ENCODE measurements at places on chromosomes 3 and 15.

DNA sequence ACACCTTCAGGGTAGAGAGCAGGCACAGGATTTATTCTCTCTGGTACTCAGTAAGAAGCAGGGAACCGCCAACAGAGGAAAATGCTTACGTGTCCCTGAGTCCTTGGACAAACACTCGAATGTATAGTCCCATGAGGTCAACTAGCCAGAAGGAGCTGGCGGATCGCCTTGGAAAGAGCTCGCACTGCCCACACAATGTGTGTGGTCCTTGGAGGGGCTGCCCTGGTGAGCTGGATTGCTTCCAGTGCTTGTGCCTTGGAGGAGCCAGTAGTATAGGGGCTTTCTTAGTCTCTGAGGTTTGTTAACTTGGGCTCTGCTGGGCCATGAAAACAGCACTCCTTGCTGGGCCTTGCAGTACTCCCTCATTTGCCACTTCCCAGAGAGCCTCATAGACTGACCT lies 40.7 kb upstream of the VILL start:
- no peak for DNase-seq

- peak; percentile 88 for DNase-seq
Measured at GRCh38 chr15:20356444-20356910, 185.1 kb downstream of the GOLGA6L6 start.

- DNase-seq = no peak
Measured at GRCh38 chr3:33833408-33834095, 35.1 kb downstream of the PDCD6IP start.

DNA sequence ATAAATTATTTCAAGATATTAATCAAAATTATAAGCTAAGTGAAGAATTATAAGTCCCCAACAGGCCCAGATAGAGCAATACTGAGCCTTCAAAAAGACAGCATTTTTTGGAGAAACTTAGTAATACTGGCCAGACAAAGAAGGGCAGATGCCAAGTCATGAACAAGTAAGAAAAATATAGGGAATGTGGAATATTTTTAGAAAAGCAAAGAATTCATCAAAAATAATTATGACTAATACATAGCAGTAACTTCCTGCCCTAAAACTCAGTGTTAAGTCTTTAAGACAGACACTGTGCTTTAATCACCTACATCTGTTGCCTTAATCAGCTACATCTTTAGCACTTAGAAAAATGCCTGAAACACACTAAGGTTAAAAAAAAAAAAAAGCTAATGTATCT lies 31.2 kb downstream of the DPH6 start:
- no peak for DNase-seq

- DNase-seq = no peak
Measured at GRCh38 chr3:134317106-134317947, 56.9 kb downstream of the AMOTL2 start.

DNA sequence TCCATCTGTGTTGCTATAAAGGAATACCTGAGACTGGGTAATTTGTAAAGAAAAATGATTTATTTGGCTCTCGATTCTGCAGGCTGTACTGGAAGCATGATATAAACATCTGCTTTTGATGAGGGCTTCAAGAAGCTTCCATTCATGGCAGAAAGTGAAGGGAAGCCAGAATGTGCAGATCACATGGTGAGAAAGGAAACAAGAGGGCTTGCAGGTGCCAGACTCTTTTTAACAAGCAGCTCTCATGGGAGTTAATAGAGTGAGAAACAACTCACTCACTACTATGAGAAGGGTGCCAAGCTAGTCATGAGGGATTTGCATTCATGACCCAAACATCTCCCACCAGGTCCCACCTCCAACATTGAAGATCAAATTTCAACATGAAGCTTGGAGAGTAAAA lies 247.2 kb downstream of the ZIC4 start:
- no peak for DNase-seq

GRCh38 chr3:100715176-100715575 lies 5.9 kb downstream of the TFG start:
- no peak for DNase-seq

- no peak for DNase-seq
Measured at GRCh38 chr15:31444844-31445243, 118.2 kb downstream of the KLF13 start.

- no peak for DNase-seq
Measured at GRCh38 chr3:132964266-132964665, 73.9 kb upstream of the TMEM108 start.

DNA sequence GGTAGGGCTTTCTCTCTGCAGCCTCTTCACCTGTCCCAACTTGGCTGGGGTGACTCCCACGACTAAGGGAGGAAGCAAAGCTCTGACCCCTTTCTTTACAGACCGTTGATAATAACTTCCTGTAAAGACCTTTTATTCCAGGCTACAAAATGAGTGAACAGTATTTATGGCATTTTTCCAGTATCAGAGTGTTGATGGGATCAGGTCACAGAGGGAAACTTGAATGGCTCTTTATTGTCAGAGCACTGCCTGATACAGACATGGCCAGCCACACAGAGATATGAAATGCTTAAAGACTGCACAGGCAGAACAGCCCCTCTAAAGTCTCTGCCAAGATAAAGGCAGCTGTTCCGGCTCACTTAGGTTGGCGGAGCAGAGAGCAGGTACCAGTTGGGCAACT lies 1033.9 kb upstream of the NR2F2 start:
- no peak for DNase-seq

GRCh38 chr15:83898361-83898760 lies 244.4 kb downstream of the ADAMTSL3 start:
- no peak for DNase-seq

DNA sequence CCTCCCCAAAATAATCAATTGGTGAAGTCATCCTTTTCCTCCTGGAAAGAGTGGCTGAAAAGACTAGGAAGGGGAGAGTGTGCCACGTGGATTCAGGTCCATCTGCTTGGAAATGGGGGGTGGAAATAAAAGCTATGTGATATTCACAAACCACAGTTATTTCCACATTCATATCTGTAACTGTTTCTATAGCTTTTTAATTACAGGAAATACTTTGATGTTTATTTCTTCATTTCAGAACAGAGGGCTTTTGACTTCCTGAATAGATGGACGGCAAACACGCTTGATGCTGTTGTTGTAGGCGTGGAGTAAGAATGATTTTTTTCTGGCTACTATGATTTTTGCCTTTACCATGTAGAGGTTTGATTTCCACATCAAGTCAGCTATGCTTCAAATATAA lies 10.1 kb downstream of the AADACL2 start:
- no peak for DNase-seq

GRCh38 chr3:42728056-42728455 lies 25.5 kb upstream of the HHATL start:
- no peak for DNase-seq

DNA sequence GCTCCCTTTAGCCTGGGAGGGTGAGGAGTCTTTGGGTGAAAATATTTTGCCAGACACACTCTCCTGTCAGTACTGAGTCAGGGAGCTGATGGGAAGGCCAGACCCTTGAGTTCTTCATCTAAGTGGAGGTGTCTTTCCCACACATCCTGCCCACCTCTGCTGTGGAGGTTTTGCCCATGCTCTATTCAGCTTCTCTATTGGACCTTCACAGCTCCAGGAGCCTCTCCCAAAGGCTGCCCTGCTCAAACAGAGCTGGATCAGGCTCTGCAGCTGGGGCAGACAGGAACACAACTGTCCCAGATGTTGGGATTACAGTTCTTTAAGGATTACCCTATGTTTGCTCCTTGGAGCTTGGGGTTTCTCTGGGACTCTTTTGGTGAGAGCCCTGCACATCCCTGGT lies 77.9 kb downstream of the SPSB4 start:
- no peak for DNase-seq

- peak; percentile 46 for DNase-seq
Measured at GRCh38 chr15:91942720-91943394, 89.3 kb downstream of the SLCO3A1 start.

DNA sequence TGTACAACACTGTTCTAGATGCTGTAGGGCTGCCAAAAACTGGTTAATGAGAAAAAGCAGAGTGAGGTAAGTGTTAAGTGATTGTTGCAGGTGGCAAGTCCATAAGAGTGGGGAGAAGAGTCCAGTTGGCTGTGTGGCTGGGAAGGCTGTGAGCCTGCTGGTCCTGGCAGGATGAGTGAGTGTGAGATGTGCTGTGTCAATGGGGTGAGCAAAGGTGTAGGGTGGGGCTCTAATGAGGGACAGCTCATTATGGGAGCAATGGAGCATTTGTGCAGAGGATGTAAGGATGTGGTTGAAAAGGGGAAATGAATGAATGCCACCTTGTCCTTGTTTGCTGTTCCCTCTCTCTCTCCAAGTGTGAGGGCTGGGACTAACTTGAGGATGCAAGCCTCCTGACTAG lies 145.3 kb upstream of the ROPN1 start:
- no peak for DNase-seq

DNA sequence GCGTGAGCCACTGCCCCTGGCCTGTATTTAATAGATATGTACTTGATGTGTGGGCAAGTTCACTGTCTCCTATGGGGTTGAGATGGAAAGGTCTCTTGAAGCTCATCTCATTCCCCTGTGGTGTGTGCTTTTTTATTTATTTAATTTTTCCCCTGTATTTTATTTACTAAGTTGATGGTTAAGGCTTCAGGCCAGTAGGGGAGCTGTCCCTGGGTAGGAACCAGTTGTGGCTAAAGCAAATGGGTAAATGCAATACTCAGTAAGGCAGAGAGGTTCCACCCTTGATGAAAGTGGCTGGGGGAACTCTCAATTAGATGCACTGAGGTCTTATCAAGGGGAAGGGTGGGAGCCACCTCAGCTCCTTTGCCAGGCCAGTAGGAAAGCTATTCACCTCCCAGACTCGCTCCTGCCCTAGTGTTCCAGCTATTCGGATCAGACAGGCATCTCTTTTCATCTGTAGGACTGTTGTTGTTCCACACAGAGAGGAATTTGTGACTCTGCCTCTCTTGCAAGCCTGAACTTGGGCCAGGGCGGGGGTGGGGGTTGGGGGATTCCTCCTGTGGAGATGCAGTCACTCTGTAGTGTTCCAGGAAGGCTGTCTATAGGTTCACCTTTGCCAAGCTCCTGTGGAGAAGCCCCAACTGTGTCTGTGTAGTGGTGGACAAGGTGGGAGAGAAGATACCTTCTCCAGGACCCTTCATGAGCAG lies 26.1 kb downstream of the PCCB start:
- DNase-seq = no peak

DNA sequence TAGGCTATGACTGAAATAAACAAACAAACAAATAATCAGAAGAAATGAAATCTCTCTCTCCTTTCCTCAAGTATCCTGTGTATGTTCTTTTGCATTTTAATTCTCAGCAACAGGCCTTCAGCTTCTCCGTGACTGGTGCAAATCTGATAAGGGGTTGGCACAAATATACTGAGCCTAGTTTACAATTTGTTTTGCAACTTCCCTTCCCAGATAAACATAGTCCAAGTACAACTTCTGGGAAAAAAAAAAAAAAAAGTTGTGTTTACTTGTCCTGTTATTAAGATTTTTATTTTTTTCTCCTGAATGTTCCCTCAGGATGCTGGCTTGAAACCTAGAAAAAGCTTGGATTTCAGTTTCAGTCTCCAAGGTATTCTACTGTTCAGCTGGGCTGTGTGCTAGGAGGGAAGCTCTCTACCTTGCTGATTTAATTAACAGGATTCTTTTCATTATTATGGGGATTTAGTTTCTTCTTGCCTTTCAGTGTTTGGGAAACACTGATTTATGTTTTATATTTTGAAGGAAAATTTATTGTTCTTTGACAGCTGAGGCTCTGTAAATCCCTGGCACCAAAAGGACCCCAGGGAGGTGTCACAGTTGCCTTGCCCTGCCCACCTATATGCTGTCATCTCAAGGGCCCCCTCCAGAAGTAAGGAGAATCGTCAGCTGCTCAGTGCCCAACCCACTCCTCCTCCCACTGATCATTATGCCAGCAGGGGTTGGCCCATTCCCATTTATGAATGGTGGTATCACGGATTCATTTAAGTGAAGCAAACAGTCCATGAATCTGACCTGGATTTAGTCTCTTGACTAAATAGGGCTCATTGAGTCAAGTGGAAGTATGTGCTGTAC lies 185.2 kb downstream of the MEIS2 start:
- no peak for DNase-seq

- no peak for DNase-seq
Measured at GRCh38 chr3:3560591-3561311, 238.5 kb upstream of the LRRN1 start.

GRCh38 chr3:143016321-143016972 lies 15.1 kb downstream of the U2SURP start:
- DNase-seq = no peak

DNA sequence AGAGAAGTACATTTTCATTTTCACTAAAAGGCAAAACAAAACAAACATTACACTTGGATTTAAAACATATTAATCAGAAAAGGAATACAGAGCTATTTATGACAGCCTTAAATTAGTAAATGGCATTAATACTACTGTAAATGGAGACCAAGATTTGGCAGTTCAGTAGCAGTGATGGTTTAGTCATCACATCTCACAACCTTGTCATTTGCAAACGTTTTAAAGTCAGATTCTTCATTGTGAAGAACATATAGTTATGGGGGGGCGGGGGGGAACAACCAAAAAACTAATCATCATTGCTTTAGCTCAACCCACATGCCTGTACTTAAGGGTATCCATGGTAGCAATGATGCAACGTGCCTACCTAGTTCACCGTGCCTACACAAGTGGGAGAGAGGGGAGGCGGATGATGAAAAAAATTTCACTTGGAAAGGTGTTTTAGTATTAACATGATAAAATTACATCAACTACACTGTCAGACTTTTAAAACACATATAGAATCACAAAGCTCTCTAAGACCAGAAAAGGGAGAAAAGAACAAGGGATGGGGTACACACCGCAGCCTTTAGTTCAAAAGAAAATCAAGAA lies 40.1 kb downstream of the DLG1 start:
- DNase-seq = no peak

DNA sequence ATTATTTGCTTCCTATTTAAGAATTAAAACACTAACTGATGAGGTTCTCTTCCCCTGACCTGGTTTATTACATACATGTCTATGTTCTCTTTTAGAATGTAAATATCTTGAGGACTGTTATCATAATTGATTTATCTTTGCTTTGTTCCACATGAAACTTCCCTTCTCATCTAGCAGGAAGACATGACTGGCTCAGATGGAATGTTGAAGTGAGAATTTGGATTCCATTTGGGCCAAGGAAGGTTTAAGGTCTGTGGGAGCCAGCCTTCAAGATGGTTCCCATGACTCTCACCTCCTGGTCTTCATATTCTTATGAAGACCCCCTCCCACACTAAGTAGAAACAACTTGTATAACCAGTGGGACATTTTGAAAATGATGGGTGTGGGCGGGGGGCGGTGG lies 222.2 kb upstream of the GADL1 start:
- no peak for DNase-seq

GRCh38 chr3:112041321-112041720 lies 6.8 kb downstream of the TMPRSS7 start:
- no peak for DNase-seq

All from stimulated activated CD4-positive, alpha-beta T cell treated with anti-CD3 and anti-CD28 coated beads, Interleukin-2, amount 100 ng/mL, for 24 hours (primary cell).